ENCODE measurements at places on chromosomes 7 and 10. TPM values are rescaled to one million over a fixed set of nuclear protein-coding genes. Genes with fewer than 3 reads are reported as not detected.

The TMEM213 gene
- not detected for total RNA-seq

The FRMD4A gene
- total RNA-seq, result 8.4 TPM

The ERVW-1 gene
- total RNA-seq, result not detected

- DNase-seq, result no peak
Observed at GRCh38 chr7:151449990-151450389, 10.0 kb upstream of the CRYGN start.

GRCh38 chr7:28558236-28558635 is 145.9 kb downstream of the CREB5 start:
- no peak for DNase-seq

DNA sequence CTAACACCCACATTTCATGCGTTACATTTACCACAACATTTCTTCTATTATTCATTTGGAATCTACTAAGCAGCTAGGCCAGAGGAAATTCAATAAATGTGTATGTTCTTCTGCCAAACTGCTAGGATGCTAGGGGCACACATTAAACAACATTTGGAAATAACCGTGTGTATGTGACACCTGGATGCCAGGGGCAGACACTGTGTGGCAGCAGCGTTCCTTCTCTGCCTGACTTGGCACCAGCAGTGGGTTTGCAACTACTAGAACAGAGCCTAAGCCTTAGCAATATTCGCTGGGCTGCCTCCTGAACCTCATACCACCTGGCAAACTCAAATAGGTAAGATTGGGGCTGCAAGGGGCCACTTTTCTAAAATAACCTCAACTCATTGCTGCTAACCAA is 182.1 kb downstream of the CHCHD3 start:
- no peak for DNase-seq

DNA sequence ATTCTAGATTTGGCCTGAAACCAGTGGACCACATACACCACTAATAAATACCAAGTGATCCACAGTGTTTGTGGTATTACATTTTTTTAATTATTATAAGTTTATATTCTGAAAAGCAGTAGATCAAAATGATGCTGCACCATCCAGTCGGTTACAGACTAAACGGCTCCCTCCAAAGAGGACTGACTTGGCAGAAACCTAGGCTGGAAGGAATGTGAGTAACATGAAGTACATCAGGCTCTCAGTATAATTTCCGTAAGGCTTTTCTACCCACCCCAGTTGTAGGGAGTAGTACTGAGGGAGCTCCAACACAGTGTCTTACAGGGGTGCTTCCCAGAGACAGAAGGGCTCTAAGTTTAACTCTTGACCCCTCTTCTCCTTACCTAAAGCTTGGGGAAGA is 119.5 kb downstream of the TRRAP start:
- DNase-seq, result no peak

All from stomach (tissue), 19 donors.